ENCODE measurements at places on chromosomes 5 and 9. TPM values are rescaled to one million over a fixed set of nuclear protein-coding genes. Genes with fewer than 3 reads are reported as not detected.

Gene WNK2
- total RNA-seq, result 0.15 TPM

Gene PCDHGB5
- total RNA-seq, result 40.4 TPM

Gene OGN
- 17.5 TPM for total RNA-seq

Gene ZDHHC21
- total RNA-seq, result 5.8 TPM

Gene PSD2
- 0.17 TPM for total RNA-seq

Gene GRK6
- 17.3 TPM for total RNA-seq

Gene PCDHB3
- 0.29 TPM for total RNA-seq

Gene SLC34A1
- not detected for total RNA-seq
